ENCODE measurements at places on chromosomes 16 and 17.

GRCh38 chr17:2181206-2181896 lies 122.2 kb downstream of the SMG6 start:
- no peak for DNase-seq

- no peak for DNase-seq
Measured at GRCh38 chr16:74811911-74812310, 37.3 kb upstream of the FA2H start.

GRCh38 chr17:20896153-20896649 lies 146.6 kb downstream of the USP22 start:
- DNase-seq = no peak

DNA sequence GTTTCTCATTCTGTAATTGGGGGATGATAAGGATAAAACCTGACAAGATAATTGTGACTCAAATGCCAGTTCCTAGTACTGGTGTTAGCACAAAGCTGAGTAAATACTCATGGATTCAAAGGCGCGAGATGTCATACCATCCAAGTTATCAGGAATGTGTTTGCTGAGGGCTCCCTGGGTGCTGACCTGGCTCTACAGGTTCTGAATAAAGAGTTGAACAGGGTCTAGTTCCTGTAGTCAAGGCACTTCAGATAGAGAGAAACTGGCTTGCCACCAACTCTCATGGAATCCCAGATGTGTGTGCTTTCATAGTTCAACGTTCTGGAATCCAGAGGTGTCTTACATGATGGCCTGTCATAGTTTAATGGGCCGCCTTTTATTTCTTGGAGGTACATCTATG lies 141.6 kb downstream of the PRKCA start:
- no peak for DNase-seq

GRCh38 chr17:59149051-59149450 lies 5.9 kb downstream of the SKA2 start:
- DNase-seq = no peak

- DNase-seq = no peak
Measured at GRCh38 chr16:13231365-13231764, 330.0 kb downstream of the SHISA9 start.

DNA sequence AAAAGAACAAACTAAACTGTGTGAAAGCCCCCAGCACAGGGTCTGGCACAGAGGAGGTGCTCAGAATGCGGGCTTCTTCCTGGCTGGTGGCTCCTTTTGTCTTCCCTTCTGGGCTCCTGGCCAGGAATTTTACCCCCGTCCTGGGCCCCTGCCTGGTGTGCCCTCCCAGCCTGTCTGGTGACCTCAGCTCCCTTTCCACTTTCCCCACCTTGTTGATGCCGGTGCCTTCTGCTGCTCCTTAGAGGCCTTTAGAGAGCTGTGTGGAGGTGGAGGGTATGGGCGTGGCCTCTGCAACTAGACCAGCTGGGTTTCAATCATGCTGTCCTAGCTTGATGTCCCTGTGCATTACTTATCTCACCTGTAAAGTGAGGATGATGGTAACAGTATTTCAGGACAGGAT lies 16.8 kb downstream of the PIRT start:
- no peak for DNase-seq

- peak; percentile 18 for DNase-seq
Measured at GRCh38 chr16:56871172-56871593, 6.2 kb downstream of the SLC12A3 start.

- no peak for DNase-seq
Measured at GRCh38 chr16:68009157-68009735, 6.5 kb downstream of the DPEP2NB start.

DNA sequence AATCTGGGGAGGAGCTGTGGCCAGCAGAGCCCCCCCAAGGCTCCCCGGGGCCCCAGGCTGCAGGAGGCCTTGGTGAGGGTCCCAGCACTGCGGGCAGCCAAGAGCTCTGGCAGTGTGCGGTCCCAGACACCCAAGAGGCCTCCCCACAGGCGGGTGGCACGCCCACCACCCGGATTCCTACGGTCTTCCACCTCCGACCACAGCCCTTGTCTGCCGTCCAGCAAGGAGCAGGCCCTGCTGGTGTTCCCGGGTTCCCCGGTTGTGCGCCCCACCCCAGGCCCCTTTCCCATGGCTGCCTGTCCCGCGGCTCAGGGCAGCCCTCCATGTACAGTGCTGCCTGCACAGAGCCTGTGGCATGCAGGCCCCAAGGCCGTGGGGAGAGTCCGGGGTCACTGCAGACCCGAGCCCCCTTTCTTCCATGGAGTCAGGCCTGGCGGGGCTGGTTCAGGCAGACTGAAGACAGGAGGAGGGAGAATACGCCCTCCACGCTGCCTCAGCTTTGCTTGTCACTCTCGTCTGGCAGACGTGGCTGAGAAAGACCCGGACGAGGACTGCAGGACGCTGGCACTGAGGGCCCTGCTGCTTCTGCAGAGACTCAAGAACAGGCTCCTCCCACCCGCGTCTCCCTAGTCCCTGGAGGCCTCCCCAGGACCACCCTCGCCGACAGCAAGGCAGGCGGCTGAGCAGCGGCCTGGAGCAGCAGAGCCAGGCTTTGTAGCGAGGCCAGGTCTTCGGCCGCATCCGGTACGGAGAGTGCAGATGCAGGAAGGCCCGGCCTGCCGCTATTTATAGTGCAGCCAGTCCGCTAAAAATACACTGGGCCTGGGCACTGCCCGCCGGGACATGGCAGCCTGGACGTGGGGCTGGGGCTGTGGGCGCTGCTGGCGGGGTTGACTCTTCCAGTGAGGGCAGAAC lies 16.4 kb downstream of the TELO2 start:
- DNase-seq = no peak

- DNase-seq = no peak
Measured at GRCh38 chr16:30728321-30728720, 19.9 kb upstream of the PHKG2 start.

DNA sequence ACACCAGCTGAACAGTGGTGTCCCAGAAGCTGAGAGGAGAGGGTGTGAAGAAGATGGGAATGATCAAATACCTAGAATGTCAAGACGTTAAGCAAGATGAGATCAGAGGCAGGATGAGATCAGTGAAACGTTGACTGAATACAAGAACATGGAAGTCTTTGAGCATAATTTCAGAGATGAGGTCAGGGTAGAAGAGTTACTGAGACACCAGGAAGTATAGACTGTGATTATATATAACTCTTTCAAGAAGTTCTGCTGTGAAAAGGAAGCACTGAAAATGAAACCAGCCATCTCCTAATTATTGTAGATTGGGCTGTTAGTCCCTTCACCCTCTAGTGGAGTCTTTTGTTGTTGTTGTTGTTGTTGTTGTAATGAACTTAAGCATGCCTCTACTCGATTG lies 9.1 kb downstream of the SHCBP1 start:
- no peak for DNase-seq

DNA sequence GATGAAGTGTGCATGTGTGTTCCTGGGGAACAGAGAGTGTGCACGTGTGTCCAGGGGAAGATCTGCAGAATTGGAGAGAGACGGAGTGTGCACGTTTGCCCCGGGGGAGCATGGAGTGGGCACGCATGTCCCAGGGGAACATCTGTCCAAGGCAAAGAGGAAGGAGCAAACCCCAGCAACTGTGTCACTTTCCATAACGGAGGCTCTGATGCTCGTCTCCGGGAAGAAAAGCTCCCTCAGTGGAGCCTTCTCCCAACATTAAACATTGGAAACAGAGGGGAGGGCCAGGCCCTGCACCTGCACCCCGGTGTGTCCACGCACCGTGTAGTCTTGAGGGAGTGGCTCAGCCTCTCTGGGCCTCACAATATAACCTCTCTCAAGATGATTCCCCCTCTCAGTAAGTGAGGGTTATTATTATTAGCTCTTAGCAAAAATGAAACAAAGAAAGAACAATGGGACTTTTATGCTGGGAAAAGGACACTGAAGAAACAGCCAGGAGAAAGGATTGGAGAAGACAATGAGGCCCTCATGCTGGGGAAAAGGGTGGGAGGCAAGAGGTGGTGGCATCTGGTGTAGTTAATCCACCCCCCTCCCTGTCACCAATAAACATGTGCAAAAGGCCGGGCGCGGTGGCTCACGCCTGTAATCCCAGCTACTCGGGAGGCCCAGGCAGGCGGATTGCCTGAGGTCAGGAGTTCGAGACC lies 7.6 kb downstream of the RAB40B start:
- DNase-seq = no peak

- no peak for DNase-seq
Measured at GRCh38 chr16:67438098-67438791, 7.3 kb downstream of the HSD11B2 start.

DNA sequence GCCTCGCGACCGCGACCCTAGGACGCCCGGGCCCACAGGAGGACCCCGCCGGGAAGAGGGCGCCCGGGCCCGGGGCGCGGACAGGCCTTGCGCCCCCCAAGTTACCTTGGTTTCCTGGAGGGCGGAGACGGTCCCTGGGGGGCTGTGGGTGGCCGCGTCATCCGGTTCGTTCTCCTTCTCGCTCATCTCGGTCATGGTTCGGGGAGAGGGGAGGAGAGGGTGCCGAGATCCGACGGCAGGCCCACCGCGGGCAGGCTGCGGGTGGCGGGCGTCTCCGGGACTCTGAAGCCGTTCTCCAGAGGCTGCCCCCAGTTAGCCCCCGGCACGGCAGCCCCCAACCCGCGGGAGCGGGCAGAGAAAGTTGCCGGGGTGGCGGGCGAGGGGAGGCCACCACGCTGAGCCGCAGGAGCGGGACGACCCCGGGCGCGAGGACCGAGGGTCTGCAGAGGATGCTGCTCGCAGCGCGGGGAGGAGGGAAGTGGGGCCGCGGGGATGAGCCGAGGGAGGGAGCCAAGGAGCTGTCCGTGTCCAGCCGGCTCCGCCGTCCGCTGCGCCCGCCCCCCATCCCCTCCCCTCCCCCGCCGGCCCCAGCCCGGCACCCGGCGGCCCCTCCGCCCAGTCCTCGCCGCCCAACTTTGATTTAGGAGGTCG lies at the start of gene STAC2:
Gene STAC2, minus strand, starts transcription at position 638 of the 651 bp plus-strand sequence. Its CDS starts 443 bp downstream, at position 195.
- no peak for DNase-seq

GRCh38 chr16:84489131-84489530 lies 15.3 kb downstream of the MEAK7 start:
- no peak for DNase-seq

DNA sequence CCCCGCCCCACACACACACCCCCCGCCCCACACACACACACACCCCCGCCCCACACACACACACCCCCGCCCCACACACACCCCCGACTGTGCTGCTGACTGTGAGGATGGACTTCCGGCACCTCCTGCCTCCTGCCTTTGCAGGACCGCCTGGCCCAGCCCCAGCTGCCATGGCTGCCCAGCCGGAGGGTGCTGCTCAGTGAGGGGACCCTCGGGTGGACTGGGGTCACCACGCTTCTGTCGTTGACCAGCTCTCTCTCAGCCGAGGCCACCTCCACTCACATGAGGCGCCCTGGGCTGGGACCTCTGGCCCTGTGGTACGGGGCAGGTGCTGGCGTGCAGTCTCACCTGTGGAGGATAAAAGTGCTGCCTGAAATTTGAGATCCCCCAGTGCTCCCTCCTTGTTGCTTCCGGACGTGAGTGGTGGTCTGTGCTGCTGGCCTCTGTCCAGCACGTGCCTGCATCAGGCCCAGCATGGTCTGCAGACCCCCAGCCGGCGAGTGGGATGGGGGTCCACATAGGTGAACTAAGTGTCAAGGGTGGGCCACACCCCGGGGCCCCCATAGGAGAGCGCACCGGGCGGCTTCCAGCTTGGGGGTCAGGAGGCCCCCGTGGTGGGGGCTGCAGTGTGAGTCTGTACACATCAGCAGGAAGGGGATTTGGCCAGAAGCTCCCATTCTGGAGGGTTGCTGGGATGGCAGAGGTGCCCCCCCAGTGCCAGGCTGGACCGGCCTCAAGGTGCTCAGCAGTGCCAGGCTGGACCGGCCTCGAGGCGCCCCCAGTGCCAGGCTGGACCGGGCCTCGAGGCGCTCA lies 11.2 kb downstream of the METRNL start:
- DNase-seq = no peak

- peak; percentile 75 for DNase-seq
Measured at GRCh38 chr17:39238311-39238972, 12.7 kb upstream of the STAC2 start.

DNA sequence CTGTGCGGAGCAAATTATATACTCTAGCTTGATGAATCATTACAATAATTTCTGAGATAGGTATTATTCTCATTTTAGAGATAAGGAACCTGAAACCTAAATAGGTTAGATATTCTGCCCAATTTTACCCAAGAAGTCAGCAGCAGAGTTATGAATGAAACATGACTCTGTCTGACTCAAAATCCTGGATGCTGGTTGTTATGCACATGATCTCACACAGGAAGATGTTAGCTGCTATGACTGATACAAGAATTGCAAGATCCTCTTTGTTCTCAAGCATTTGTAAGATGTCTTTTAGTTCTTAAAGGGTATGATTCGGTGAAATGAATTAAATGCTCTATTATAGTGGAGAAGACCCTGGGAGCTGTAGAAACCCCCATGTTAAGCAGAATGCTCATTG lies 447.8 kb downstream of the KIF2B start:
- DNase-seq = no peak

GRCh38 chr17:49061524-49061943 lies 64.3 kb downstream of the IGF2BP1 start:
- DNase-seq = no peak

DNA sequence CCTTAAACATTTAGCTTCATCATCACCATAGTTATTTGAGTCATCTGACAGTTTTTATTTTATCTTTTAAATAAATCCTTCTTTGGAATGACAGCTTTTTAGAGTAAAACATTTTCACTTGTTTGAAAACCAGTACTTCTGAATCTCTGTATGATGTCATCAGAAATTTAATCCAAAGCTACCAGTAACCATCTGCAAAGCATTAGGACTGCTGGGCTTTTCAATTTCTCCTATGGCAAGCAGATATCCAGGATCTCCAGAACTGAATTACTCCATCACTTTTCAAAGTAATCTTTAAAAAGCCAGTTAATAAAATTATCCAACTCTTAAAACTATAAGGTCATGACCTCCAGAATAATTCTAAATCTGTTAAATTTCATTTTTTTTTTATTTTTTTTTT lies 51.5 kb downstream of the CHCT1 start:
- no peak for DNase-seq

DNA sequence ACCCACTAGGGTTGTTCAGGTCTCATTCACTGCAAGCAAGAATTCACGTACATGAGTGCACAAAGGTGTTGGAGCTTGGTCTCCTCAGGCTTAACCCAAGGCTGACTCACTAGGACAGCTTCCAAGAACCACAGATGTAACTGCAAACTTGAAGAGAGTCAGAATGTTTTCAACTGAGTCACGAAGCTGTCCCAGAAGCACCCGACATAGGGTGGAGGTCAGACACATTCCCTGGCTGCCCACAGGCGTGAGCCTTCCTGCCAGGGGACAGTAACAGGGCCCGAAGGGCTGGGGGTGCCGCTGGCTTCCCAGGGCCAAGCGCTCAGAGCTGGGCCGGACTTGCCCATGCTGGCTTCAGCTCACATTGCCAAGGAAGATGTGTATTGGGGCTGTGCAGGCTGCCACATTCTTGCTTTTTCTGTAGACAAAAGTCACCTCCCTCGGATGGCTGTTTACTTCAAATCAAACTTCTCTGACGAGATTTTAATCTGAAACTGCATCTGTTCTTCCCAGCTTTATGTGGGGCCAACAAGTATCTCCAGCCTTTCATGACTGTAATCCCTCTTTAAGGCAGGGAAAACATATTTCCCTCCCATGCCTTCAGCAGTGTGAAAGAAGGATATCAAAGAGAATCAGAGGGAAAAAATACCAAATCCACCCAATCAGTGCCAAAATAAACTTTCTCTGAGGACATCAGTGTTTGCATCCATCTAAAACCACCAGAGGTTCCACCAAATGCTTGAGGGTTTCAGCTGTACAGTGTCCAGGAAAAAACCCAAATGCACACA lies 14.3 kb downstream of the CMTM3 start:
- no peak for DNase-seq
